ENCODE measurements at places on chromosomes 6 and 20.

DNA sequence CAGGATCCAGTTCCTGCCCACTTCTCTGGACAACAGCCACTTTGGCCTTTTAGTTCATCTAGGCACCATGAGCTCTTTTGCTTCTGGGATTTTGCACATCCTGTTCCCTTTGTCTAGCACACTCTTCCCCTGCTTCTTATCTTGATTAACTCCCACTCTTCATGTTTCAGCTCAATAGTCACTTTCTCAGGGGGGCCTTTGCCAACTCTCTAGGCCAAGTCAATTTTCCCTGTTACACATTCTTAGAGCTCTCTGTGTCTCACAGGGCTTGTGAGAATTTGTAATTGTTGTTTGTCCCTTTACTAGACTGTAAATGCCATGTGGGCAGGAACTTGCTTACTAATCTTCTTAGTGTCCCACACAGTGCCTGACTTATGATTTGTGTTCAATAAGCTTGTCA lies 58.1 kb upstream of the EPB41L1 start:
- DNase-seq = no peak

GRCh38 chr6:394641-395289 lies 3.2 kb downstream of the IRF4 start:
- DNase-seq = no peak

DNA sequence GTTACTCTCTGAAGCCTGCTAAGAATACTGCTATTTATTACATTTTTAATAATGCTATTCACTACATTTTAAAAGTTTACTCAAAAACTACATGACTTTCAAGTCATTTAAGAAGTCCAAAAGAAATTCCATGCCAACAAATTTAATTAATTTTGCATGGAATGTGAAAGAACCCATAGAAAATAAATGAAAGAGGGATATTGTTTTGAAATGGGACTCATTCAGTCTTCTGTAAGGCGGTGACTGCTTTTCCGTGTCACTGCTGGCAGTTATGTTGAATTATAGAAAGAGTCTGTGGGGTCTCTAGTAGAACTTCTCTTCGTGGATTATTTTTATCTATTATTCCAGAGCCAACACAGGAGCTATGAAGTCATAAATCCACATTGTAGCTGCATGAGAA lies 211.2 kb downstream of the LAMA2 start:
- no peak for DNase-seq

- no peak for DNase-seq
These were observed 190.9 kb downstream of the CENPW start for GRCh38 chr6:126530775-126531174.

- peak; percentile 65 for DNase-seq
These were observed 15.0 kb upstream of the ABHD16B start for GRCh38 chr20:63846128-63846771.

All from retina (tissue), 1 donor.